ENCODE measurements at places on chromosomes 1 and 21. TPM values are rescaled to one million over a fixed set of nuclear protein-coding genes. Genes with fewer than 3 reads are reported as not detected.

Gene PLPPR5
- total RNA-seq, result under 0.01 TPM

Gene CORT
- total RNA-seq, result not detected

GRCh38 chr1:93989601-93990000, 80.4 kb upstream of the GCLM start:
- no peak overlapping the region for H3K4me3 ChIP-seq
- H3K4me1 ChIP-seq, result peaks cover 14% of the 10 kb centered on the region
- H3K27ac ChIP-seq, result peak overlapping the region; percentile 33
- no peaks in the 10 kb centered on the region for H3K36me3 ChIP-seq
- no peak for DNase-seq

Gene ZMYM1
- total RNA-seq, result 26.1 TPM

Gene FMO3
- total RNA-seq, result not detected

- H3K4me3 ChIP-seq, result no peak overlapping the region
- H3K27me3 ChIP-seq, result no peaks in the 10 kb centered on the region
- no peak overlapping the region for H3K27ac ChIP-seq
- no peaks in the 10 kb centered on the region for H3K4me1 ChIP-seq
- no peak for DNase-seq
Observed at GRCh38 chr1:30328401-30329262, 394.8 kb downstream of the MATN1 start.

DNA sequence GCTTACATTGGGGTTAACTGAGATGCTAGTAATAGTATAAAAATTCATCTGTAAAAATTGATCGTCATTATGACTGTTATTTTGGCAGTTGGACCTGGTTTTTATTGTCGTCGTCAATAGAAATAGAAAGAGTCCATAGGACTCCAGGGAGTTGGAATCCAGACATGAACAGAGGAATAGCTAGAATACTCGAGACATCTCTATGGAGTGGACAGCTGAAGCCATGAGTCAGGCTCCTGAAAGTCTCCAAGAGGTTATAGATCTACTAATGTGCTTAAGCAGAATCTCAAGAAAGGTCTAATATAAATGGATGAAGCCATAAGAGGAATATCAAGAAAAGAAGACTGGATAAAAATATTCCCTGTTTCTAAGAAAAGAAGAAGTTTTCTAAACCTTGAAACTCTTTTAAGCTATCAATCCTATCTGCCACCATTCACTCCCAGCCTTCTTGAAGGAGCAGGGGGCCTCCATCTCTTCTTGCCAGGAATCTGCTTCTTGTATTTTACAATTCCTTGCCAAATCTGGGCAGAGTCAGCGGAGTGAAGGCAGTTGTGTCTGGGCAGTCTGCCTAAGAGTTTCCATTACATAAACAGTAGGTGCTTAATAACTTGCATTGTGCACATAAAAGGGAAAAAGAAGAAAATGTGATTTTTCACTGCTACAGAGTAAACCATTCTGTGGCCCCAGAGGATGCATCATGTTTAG, 163.3 kb downstream of the ST6GALNAC5 start:
- H3K27ac ChIP-seq, result no peak overlapping the region
- no peak overlapping the region for H3K4me3 ChIP-seq
- H3K27me3 ChIP-seq, result peaks cover 25% of the 10 kb centered on the region

Gene DEGS1
- total RNA-seq, result 123 TPM

Gene NUP210L
- under 0.01 TPM for total RNA-seq

- DNase-seq, result peak; percentile 96
- H3K4me1 ChIP-seq, result peaks cover 11% of the 10 kb centered on the region
- H3K27ac ChIP-seq, result peak overlapping the region; percentile 65
- no peaks in the 10 kb centered on the region for H3K27me3 ChIP-seq
- no peaks in the 10 kb centered on the region for H3K36me3 ChIP-seq
Observed at GRCh38 chr1:89725011-89725370, 92.1 kb downstream of the LRRC8C start.

GRCh38 chr1:200909757-200910239, 15.1 kb downstream of the INAVA start:
- no peaks in the 10 kb centered on the region for H3K4me1 ChIP-seq
- peaks cover 25% of the 10 kb centered on the region for H3K27me3 ChIP-seq

Gene FALEC
- total RNA-seq, result not detected

GRCh38 chr1:99017655-99018054, 13.0 kb upstream of the PLPPR5 start:
- H3K27me3 ChIP-seq, result no peaks in the 10 kb centered on the region
- no peaks in the 10 kb centered on the region for H3K36me3 ChIP-seq
- H3K4me3 ChIP-seq, result no peak overlapping the region
- DNase-seq, result no peak
- no peak overlapping the region for H3K27ac ChIP-seq

DNA sequence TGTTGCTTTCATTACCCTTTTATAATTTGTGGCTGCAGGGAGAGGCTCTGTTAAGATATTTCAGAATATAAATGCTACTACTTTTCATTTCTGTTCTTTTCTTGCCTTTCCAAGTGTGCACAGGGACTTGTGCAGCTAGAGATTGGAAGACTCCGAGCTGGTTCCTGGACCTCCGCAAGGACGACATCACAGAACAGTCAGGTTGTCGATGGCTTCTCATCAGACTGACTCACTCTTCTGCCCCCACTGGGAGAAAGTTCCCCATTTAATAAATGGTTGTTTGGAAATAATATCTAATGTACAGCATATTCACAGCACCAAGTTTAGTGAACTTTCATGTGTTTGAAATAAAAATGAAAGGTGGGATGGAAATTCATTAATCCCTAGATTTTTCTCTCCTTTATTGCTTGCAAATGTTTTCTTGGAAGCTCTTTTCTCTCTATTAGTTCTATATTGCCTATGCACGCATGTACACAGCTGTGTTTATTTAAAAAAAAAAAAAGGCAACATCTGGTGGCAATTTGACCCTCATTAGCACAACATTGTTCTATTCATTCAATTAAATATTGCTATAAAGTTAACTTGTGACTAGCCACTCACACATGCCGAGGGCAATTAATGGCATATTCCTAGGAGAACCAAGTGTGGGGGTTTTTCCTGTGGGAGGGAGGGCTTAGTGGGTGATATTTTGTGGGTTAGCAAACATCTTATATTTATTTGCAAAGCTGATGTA, 77.5 kb upstream of the L1TD1 start:
- no peaks in the 10 kb centered on the region for H3K36me3 ChIP-seq
- H3K4me3 ChIP-seq, result no peak overlapping the region
- H3K27ac ChIP-seq, result no peak overlapping the region
- H3K4me1 ChIP-seq, result peaks cover 2% of the 10 kb centered on the region
- no peaks in the 10 kb centered on the region for H3K27me3 ChIP-seq
- DNase-seq, result no peak

DNA sequence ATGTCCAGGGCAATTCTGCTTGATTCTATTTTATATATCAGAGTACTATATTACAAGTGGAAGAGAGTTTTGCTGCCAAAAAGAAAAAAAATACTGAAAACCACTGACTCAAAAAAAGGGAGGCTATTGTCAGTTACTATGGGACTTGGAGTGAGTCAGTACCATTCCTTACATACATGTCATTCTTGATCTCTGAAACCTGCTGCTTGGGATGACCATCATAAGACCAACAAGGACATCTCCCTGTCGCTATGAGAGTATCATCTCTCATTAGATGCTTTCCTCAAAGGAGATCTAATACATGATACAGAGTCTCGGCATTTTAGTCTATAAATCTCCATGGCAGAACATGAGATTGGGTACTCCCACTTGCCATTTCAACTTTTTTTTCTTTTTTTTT, 11.8 kb upstream of the INPP5B start:
- no peak overlapping the region for H3K4me3 ChIP-seq
- H3K4me1 ChIP-seq, result peaks cover 6% of the 10 kb centered on the region
- peak overlapping the region; percentile 54 for H3K27ac ChIP-seq
- peaks cover 41% of the 10 kb centered on the region for H3K36me3 ChIP-seq
- peak; percentile 93 for DNase-seq

DNA sequence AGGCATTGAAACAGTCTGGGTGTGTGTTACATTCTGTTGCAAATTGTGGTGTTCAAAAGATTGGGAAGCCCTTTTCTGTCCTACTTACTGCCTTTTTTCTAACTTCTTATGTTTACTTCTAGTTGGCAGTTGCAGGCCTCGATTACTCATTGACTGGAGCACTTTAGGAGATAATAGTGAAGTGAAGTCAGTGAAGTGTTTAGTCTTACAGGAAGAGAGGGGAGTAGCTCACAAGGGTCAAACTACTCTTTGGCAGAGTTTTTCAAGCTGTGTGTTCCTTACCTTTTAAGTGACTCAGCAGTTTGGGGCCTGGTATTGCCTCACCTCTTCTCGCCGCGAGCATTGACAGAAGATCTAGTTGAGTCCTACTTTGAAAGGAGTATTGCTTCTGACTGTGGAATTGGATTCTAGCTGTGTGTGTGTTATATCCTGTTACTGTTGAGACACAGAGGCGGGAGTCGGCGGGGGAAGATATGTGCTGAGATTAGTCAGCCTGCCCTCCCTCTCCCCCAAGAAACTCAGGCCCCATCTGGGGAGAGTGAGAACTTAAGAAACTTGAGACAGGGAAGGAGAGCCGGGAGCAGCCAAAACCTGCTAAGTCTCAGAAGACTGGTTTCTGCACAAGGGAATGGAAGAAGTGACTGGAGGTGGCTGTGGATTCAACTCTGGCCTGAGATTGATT, 19.3 kb downstream of the AHCYL1 start:
- peaks cover under 1% of the 10 kb centered on the region for H3K36me3 ChIP-seq
- H3K4me3 ChIP-seq, result peak overlapping the region; percentile 29
- no peaks in the 10 kb centered on the region for H3K27me3 ChIP-seq
- DNase-seq, result peak; percentile 99

Gene C1orf226
- total RNA-seq, result under 0.01 TPM

DNA sequence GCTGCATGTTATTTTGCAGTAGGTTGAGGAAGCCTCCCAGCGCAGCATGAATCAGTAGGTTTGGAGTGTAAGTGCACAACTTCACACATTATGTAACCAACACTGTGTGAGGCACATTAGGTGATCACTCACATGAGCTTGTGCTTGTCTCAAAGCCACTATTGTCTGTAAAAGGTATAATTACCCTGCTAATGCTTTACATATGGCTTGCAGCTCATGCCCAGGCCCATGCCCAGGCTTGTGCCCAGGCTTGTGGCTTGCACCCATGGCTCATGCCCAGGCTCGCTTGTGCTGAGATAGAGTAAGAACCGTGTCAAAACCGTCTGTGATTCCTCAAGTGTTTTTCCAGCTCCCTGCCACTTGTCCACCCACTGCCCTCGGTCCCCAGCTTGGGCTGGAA, 596.3 kb downstream of the LTN1 start:
- no peak for DNase-seq
- no peak overlapping the region for H3K4me3 ChIP-seq
- no peaks in the 10 kb centered on the region for H3K36me3 ChIP-seq

GRCh38 chr1:100523038-100523652, 14.8 kb upstream of the GPR88 start:
- H3K4me3 ChIP-seq, result no peak overlapping the region
- H3K36me3 ChIP-seq, result no peaks in the 10 kb centered on the region
- DNase-seq, result peak; percentile 21
- H3K4me1 ChIP-seq, result peaks cover 5% of the 10 kb centered on the region

GRCh38 chr1:55214934-55215193, 300 bp downstream of the USP24 start:
- peak; percentile 49 for DNase-seq
- peak overlapping the region; percentile 99 for H3K27ac ChIP-seq
- no peaks in the 10 kb centered on the region for H3K36me3 ChIP-seq
- peaks cover 6% of the 10 kb centered on the region for H3K4me1 ChIP-seq
- H3K27me3 ChIP-seq, result no peaks in the 10 kb centered on the region

- no peak overlapping the region for H3K4me3 ChIP-seq
- H3K27me3 ChIP-seq, result peaks cover 6% of the 10 kb centered on the region
- H3K27ac ChIP-seq, result no peak overlapping the region
- H3K36me3 ChIP-seq, result no peaks in the 10 kb centered on the region
- no peaks in the 10 kb centered on the region for H3K4me1 ChIP-seq
Observed at GRCh38 chr1:167512046-167512654, 6.2 kb downstream of the CD247 start.

Gene WNT9A
- total RNA-seq, result 0.18 TPM

DNA sequence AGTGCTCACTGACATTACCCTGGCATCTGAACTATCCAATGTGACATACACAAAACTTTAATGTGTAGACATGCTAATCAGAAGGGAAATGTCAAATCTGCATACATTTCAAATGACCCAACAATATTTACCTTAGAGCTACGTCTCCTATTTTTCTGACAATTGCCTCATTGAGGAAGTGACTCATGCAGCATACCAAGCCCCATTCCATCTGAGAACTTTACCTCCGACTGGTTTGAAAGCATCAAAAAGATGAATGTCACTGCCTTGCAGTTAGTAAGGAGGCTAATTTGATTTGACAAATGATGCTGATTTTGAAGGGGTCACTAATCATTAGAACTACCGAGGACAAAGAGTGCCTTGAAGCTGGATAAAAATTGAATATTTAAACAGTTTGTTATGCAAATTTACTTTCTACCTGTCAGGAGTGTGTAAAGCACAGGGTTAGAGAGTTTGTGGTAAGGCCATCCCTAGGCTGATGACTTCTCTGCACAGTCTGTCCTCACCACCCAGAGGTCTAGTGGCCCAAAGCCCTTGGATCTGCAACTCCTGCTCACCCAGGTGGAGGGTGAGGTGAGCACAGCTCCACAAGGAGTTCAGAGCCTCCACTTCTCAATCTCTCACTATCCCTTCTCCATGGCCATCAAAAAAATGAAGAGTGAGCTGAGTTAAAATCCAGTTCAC, 500.3 kb upstream of the C1orf87 start:
- H3K27me3 ChIP-seq, result no peaks in the 10 kb centered on the region
- H3K27ac ChIP-seq, result no peak overlapping the region
- H3K36me3 ChIP-seq, result no peaks in the 10 kb centered on the region
- no peak overlapping the region for H3K4me3 ChIP-seq

Gene HCRTR1
- not detected for total RNA-seq

DNA sequence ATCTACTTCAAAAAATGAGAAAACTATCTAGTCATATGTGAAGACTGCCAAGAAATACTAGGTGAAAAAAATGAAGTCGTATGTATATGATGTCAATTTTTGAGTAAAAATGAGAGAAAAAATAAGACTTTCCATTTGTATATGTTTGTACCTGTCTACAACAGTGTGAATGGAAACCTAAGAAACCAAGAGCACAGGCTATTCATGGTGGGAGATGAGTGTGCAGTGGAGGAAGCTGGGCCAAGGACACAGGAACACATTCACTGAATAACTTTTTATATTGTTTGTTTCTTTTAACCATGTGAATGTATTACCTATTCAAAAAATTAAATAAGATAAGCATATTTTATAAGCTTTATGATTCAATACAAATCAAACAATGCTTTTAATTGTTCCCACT, 67.0 kb downstream of the ERO1B start:
- H3K4me3 ChIP-seq, result no peak overlapping the region
- H3K27me3 ChIP-seq, result no peaks in the 10 kb centered on the region
- H3K27ac ChIP-seq, result no peak overlapping the region
- no peaks in the 10 kb centered on the region for H3K36me3 ChIP-seq
- DNase-seq, result no peak

Gene LMX1A
- not detected for total RNA-seq

DNA sequence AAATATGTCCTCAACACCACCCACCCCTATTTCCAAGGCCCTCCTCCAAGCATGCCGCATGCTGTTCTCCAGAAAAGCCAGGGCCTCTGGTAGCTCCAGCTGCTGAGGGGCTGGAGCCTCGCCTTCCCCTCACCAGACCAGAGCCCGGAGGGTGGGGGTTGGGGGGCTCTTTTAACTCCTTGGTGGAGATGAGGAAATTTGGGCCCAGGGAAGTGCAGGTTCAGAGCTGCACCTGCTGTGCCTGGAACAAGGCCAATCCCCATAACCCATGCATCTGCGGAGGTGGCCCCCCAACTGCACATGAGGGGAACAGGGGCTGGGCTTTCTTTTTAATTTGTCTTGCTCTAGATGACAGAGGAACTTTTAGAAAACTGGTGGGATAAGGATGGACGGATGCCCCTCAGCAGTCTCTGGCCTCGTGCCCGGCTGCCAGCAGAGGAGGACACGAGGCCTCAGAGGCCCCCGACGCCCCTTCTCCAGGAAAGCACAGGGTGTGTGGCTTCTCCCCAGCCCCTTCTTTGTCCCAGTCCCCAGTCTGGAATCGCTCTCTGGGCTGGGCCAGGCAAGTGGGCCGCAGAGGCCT, 550 bp upstream of the SELENON start:
- peak overlapping the region; percentile 87 for H3K4me3 ChIP-seq
- DNase-seq, result no peak
- no peaks in the 10 kb centered on the region for H3K36me3 ChIP-seq
- H3K27me3 ChIP-seq, result no peaks in the 10 kb centered on the region
